Myometrial cell (primary cell): ENCODE measurements at places on chromosomes 2 and 18. TPM values are rescaled to one million over a fixed set of nuclear protein-coding genes. Genes with fewer than 3 reads are reported as not detected.

The TMEM17 gene
- 3.2 and 4.6 TPM in 2 replicates for total RNA-seq

The SPATS2L gene
- total RNA-seq, result 114 and 149 TPM in 2 replicates

The POTEJ gene
- not detected in 2 replicates for total RNA-seq

The SERPINB2 gene
- total RNA-seq, result not detected in 2 replicates

The ZNF892 gene
- 1.2 and 3.2 TPM in 2 replicates for total RNA-seq
